Hepatocyte (in vitro differentiated cells): ENCODE measurements at places on chromosomes 7 and 10. TPM values are rescaled to one million over a fixed set of nuclear protein-coding genes. Genes with fewer than 3 reads are reported as not detected.

SHH gene
- 8.0 and 12.1 TPM in 2 replicates for polyA plus RNA-seq

DNA sequence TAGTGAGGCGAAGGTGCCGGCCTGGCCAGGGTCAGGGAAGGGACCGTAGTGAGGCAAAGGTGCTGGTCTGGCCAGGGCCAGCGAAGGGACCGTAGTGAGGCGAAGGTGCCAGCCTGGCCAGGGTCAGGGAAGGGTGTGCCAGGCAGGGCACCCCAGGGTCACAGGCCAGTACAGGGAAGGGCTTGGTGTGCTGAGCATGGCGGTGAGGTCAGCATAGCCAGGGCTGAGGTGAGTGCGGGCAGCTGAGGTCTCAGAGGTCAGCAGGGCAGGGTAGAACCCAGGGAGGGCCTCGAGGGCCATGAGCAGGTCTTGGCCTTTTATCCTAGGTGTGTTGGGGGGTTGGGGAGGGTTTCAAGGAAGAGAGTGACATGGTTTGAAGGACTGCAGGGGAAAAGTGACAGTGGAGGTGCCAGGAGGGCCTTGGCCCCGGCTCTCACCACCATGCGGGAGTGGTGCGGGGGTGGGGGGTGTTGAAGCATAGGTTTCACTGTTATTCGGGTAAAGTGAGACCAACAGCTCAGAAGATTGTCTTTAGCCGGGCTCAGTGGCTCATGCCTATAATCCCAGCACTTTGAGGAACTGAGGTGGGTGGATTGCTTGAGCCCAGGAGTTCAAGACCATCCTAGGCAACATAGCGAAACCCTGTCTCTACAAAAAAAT is 93.3 kb downstream of the CHST15 start:
- no peak for DNase-seq

DNA sequence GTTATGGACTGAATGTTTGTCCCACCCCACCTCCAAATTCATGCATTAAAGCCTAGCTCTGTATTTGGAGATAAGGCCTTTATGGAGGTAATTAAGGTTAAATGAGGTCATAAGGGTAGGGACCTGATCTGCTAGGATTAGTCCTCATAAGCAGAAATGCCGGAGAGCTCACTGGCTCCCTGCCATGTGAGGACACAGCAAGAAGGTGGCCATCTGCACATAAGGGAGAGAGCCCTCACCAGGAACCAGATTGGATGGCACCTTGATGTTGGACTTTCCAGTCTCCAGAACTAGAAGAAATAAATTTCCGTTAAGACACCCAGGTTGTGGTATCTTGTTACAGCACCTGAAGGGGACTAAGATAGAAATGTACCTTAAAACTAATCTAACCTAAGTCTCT is 816.1 kb upstream of the C7orf33 start:
- no peak for DNase-seq

DNA sequence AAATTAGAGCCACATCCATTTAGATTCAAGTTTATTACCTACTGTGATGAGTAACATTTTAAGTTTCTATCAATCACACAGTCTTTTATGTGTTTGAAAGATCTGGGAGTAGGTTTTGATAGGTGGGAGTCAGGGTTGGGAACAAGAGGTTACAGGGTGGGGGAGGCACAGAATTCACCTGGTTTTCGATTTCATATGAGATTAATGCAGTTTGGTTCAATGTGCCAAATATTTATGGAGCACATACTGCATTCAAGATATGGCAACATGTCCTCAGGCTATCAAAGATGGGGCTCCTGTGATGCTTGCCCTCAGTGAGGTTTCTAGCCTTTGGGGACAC is 564.1 kb downstream of the SUGCT start:
- DNase-seq = no peak

CCL24 gene
- polyA plus RNA-seq = not detected in 2 replicates

GRCh38 chr10:102831322-102832071 is 5.7 kb downstream of the CYP17A1 start:
- no peak for DNase-seq

GRCh38 chr10:5596611-5597341 is 69.6 kb downstream of the ASB13 start:
- no peak for DNase-seq

- DNase-seq = no peak
These were observed 68.1 kb upstream of the PDGFA start for GRCh38 chr7:587767-588166.

GRCh38 chr10:101759309-101760247 is 16.3 kb downstream of the FGF8 start:
- no peak for DNase-seq

DNA sequence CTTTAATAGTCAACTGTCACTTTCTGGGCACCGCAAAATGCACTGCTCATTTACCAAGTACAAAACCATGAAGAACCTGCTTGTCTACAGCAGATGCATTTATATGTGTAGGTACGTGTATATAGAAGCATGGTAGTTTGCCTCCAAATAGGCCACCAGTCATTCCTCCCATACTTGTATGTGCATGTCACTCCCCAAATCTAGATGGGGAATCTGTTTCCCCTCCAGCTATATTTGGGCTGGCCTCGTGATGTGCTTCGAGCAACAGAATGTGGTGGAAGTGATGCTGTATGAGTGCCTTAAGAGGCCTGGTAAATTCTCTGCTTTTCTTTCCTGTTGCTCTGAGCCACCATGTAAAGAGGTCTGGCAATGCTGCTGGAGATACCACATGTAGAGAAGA is 47.1 kb downstream of the PSMC2 start:
- no peak for DNase-seq

AOAH gene
- polyA plus RNA-seq = 3.9 and 4.8 TPM in 2 replicates

- no peak for DNase-seq
These were observed 637.1 kb downstream of the GATA3 start for GRCh38 chr10:8691498-8692017.

DNA sequence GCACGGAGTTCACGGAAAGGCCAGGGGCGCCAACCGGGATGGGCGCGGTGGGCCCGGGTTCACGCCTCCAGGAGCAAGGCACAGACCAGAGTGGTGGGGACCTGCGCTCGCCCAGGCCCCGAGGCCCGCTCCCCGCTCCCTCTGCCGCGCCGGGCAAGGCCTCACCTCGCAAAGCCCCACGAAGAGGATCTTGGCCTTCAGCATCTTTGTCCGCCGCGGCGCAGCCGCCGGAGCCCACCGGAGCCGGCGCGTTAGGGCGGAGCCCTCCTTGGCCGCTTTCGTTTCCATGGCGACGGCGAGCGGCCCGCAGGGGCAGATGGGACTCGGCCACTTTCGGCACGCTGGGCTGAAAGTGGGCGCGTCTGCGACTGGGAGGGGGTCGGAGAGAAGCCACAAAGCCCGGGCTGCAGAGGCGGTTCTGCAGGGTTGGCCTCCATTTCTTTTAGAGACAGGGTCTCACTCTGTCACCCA is 944.4 kb upstream of the ZNF722 start:
- no peak for DNase-seq

GRCh38 chr10:78634835-78635234 is 433.9 kb upstream of the ZMIZ1 start:
- DNase-seq = peak; percentile 49

VSTM4 gene
- polyA plus RNA-seq = 8.5 and 9.0 TPM in 2 replicates

- peak; percentile 5 for DNase-seq
These were observed 85.2 kb downstream of the ANKIB1 start for GRCh38 chr7:92330835-92331438.
